Brain microvascular endothelial cell (primary cell): ENCODE measurements at places on chromosomes 1 and 21.

DNA sequence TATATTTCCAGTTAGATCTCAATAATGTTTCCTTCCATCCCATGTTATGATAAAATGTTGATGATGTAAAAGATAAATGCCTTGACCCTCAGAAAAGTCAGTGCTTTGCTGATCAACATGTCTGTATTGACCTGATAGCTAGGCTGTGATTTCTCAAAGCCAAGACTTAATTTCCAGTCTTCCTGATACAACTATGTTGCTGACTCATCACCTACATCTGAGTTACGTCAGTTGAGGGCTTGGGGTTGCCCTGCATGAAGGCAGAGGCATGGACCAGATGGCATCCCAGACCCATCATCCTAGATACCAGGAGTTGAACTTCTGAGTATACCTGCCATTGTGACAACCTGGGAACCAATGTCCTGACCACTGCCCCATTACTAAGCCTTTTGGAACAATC, 4.8 kb downstream of the LCE1D start:
- no peak for DNase-seq

DNA sequence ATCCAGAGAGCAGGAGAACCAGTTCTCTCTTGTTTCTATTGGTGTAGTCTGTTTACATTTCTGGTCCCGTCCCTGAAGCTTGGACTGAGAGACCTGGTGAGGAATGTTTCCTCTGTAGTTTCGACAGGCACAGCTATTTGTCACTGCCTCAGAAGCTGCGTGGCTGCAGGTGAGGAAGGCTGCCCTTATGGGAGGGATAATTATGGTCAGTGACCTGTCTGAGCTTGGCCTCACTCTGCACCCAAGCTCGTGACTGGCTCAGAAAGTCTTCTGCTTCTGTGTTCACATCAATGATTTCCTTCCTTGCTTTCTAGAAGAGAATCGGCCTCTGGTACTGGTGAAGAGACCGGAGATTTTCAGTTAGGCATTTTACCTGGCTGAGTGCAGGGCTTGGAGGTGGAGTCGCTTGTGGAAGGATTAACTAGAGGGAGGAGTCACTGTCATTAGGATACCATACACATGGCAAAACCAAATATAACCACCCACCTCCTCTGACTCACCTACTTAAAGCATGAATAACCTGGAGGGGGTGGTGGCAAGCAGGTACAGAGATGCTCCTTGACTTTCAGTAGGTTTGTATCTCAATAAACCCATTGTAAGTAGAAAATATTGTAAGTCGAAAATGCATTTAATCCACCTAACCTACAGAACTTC, 19.9 kb upstream of the WDR26 start:
- no peak for DNase-seq

- DNase-seq, result no peak
Observed at GRCh38 chr21:45586289-45586858, 44.1 kb upstream of the SLC19A1 start.

DNA sequence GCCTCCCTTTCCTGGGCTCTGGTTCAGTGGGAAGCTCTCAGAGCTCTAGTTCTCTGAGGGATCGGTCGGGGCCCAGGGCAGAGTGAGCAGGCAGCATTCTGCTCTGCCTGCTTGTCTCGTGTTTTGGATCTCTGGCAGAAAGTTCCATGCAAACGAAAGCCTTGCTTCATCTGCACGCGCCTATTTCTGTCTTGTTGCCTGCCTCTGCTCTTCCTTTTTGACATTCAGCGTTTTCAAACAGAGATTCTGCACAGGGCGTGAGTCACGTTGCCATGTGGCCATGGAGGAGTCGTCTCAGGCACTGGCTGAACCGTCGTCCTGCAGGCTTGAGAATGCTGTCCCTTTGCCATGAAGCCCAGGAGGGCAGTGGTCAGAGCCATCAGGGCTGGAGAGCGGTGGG, 20.3 kb downstream of the AJAP1 start:
- DNase-seq, result no peak

- peak; percentile 28 for DNase-seq
Observed at GRCh38 chr1:3910857-3911845, 11.1 kb upstream of the C1orf174 start.

DNA sequence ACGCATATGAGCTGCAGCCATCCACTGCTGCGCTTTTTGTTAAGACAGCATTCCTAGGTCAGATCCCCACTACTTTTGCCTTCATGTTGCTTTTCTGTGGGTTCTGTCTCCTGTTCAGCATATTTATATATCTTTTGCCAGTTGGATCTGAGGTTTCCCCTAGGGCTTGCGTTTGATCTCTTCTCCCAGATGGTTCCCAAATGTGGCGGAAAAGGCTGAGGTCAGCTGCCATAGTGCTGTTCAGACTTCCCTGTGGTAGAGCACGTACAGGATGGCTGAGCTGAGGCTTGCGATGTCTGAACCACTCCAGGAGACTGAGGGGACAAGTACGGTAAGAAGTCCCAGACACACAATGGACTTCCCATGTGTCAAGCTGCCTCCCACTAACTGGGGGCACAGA, 39.8 kb downstream of the COL6A1 start:
- no peak for DNase-seq

GRCh38 chr1:97160818-97161217, 439.2 kb downstream of the PTBP2 start:
- no peak for DNase-seq

DNA sequence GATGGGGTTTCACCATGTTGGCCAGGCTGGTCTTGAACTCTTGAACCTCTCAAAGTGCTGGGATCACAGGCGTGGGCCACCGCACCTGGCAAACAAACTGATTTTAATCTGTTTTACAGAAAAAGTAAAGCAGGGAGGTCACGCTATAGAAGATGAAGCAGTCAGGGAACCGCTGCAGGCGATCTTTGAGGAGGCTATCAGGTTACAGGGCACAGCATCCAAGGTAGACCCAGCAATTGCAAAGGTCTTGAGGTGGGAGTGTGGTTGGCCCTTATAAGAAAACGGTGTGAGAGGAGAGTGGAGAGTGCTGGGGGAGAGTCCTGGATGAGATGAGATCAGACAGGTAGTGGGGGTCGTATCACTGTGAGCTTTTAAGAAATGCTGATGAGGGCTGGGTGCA, 2.6 kb upstream of the TMCO4 start:
- no peak for DNase-seq

GRCh38 chr1:99820546-99820945, 29.6 kb upstream of the AGL start:
- no peak for DNase-seq

DNA sequence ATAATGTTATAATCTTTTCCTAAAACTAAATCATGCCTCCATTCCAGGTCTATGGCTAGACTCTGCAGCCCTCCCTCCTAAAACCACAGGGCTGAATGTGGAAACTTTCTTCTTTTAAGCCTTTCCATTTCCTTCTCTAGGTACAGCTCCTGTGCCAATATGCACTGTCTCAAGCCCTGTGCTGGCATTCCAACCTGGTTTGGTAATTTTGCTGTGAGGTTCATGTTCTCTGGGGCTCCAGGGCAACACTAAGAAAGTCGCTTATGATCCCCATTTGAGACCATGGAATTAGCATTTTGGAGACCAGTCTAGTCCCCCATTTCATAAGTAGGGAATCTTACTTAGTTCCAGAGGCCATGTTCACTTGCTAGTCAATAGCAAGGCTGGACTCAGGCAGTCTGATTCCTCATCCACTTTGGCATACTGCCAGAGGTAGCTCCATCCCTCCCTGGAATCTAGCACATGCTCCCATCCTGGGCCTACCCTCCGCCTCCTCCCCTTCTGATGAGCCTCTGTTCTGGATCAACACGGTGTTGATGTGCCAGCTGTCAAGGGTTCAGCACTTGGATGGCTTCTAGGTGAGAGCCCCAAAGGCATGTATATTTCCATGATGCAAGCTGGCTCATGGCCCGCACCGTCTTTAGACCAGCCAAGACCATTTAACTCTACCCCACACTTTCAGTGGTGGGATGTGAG, 36.5 kb downstream of the ZMYND12 start:
- DNase-seq, result no peak

- no peak for DNase-seq
Observed at GRCh38 chr1:145991735-145992412, 4.5 kb downstream of the TXNIP start.

- DNase-seq, result no peak
Observed at GRCh38 chr1:107871687-107872395, 93.1 kb downstream of the VAV3 start.
